ENCODE measurements at places on chromosomes 11 and 22. TPM values are rescaled to one million over a fixed set of nuclear protein-coding genes. Genes with fewer than 3 reads are reported as not detected.

ADAMTS8 gene
- 0.27 TPM for total RNA-seq

LMO1 gene
- not detected for total RNA-seq

TEX12 gene
- total RNA-seq: not detected

ZP1 gene
- total RNA-seq: not detected

FGF4 gene
- total RNA-seq: not detected

SYT7 gene
- 26.2 TPM for total RNA-seq

BTG4 gene
- not detected for total RNA-seq

NCF4 gene
- 16.8 TPM for total RNA-seq

ZBTB3 gene
- total RNA-seq: 20.9 TPM

SCARF2 gene
- 7.5 TPM for total RNA-seq

- no peak overlapping the region for H3K27ac ChIP-seq
- no peaks in the 10 kb centered on the region for H3K27me3 ChIP-seq
- no peak overlapping the region for H3K4me3 ChIP-seq
- H3K4me1 ChIP-seq: no peaks in the 10 kb centered on the region
- no peaks in the 10 kb centered on the region for H3K36me3 ChIP-seq
These were observed 295.4 kb downstream of the CADM1 start for GRCh38 chr11:115208808-115209259.

DNA sequence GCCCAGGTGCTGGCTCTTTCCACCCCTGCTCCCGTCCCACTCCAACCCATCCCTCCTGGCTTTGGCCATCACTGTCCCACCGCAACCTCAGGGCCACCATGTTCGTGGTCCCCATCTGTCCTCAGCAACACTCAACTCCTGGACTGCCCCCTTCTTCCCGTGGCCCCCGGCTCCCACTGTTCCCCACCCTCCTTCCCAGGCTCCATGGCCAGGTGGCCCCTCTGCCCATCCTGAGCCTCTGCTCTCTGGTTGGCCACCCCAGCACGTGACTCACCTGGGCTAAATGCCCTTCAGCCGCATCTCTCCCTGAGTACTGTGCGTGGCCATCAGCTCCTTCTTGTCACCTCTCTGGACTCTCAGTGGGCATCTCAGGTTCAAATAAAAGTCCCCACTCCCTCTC, 41.6 kb upstream of the PHF21B start:
- no peaks in the 10 kb centered on the region for H3K4me1 ChIP-seq
- no peaks in the 10 kb centered on the region for H3K36me3 ChIP-seq
- H3K27me3 ChIP-seq: peaks cover 13% of the 10 kb centered on the region
- no peak for DNase-seq

- DNase-seq: no peak
- H3K27ac ChIP-seq: no peak overlapping the region
- no peak overlapping the region for H3K4me3 ChIP-seq
- H3K36me3 ChIP-seq: no peaks in the 10 kb centered on the region
- no peaks in the 10 kb centered on the region for H3K4me1 ChIP-seq
These were observed 17.1 kb downstream of the APOL4 start for GRCh38 chr22:36184433-36185025.

DNA sequence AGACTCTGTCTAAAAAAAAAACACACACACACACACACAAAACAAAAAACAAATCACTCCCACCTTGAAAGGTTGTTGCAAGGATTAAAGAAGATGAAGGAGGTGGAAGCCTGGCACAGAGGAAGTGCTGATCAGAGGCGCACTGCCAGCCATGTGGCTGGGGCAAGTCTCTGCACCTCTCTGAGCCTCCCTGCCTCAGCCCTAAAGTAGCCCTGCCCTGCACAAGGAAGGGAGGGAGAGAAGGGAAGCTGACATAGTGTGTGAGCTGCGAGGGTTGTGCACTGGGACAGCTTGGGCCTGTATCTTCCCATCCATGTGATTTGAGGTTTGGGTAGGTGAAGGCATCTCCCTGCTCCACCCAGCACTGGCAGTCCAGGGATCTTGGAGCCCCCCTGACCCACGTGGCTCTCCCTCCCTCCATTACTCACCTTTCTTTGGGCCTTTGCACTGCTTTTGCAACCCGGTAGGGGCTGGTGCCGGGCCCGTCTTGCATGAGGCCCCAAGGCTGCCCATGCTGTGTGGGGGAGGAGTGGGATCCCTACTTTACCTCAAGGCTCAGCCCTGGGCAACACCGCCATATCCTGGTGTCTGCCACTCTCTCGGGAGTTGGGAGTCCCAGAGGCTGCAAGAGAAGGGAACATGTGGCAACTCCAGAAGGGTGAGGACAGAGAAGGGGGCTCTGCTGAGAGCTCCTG, 30.5 kb downstream of the IFT27 start:
- no peak overlapping the region for H3K4me3 ChIP-seq
- peaks cover 17% of the 10 kb centered on the region for H3K27me3 ChIP-seq
- no peaks in the 10 kb centered on the region for H3K36me3 ChIP-seq
- no peak for DNase-seq
- no peak overlapping the region for H3K27ac ChIP-seq

GRCh38 chr11:16876837-16877236, 137.4 kb downstream of the PLEKHA7 start:
- H3K4me1 ChIP-seq: peaks cover 2% of the 10 kb centered on the region
- no peak overlapping the region for H3K4me3 ChIP-seq
- H3K27ac ChIP-seq: no peak overlapping the region
- DNase-seq: no peak
- H3K36me3 ChIP-seq: no peaks in the 10 kb centered on the region

- H3K4me1 ChIP-seq: no peaks in the 10 kb centered on the region
- H3K27ac ChIP-seq: no peak overlapping the region
- peaks cover 4% of the 10 kb centered on the region for H3K36me3 ChIP-seq
- no peaks in the 10 kb centered on the region for H3K27me3 ChIP-seq
- no peak overlapping the region for H3K4me3 ChIP-seq
These were observed 42.2 kb upstream of the DNAJB7 start for GRCh38 chr22:40904101-40904500.

GRCh38 chr11:112085822-112086421, 634 bp downstream of the TIMM8B start:
- H3K4me1 ChIP-seq: peaks cover 23% of the 10 kb centered on the region
- H3K27me3 ChIP-seq: no peaks in the 10 kb centered on the region
- peak overlapping the region; percentile 84 for H3K27ac ChIP-seq
- H3K4me3 ChIP-seq: peak overlapping the region; percentile 65
- H3K36me3 ChIP-seq: no peaks in the 10 kb centered on the region

- no peaks in the 10 kb centered on the region for H3K36me3 ChIP-seq
- no peak overlapping the region for H3K4me3 ChIP-seq
- H3K27me3 ChIP-seq: no peaks in the 10 kb centered on the region
- peak overlapping the region; percentile 95 for H3K27ac ChIP-seq
- peaks cover 70% of the 10 kb centered on the region for H3K4me1 ChIP-seq
These were observed 50.9 kb downstream of the TRIOBP start for GRCh38 chr22:37747715-37748100.

- no peaks in the 10 kb centered on the region for H3K27me3 ChIP-seq
- no peak for DNase-seq
- no peaks in the 10 kb centered on the region for H3K4me1 ChIP-seq
- H3K27ac ChIP-seq: no peak overlapping the region
- no peaks in the 10 kb centered on the region for H3K36me3 ChIP-seq
These were observed 38.7 kb downstream of the APIP start for GRCh38 chr11:34877375-34877975.

DNA sequence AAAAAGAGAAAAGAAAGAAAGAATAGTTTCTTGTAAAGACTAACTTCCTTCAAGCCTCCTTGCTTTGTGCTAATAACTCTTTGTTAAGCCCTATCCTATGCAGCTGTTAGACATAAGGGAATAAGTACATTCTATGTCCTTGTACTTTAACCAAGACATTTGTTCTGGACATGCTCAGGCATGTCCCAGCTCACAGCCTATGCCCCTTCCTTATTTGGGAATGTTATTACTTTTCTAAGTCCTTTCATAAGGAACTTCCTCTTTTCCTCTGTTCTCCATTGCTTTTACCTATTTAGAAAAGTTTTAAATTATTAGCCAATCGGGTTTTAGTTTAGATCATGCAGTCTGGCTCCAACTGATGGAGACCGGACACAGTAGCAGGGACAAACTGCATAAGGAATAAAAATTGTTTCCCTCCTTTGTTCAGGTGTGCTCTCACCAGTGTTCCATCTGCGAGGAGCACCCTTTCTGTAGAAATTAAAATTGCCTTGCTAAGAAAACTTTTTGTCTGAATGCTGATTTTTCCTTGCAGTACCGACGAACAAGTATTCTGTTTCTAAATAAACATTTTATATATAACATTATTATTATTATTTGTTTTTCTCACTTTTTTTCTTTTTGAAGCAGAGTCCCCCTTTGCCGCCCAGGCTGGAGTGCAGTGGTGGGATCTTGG, 21.6 kb upstream of the SPINDOC start:
- no peaks in the 10 kb centered on the region for H3K4me1 ChIP-seq
- H3K36me3 ChIP-seq: no peaks in the 10 kb centered on the region
- H3K4me3 ChIP-seq: no peak overlapping the region
- no peak overlapping the region for H3K27ac ChIP-seq
- no peaks in the 10 kb centered on the region for H3K27me3 ChIP-seq

- H3K4me3 ChIP-seq: no peak overlapping the region
- H3K27ac ChIP-seq: no peak overlapping the region
- no peak for DNase-seq
- H3K36me3 ChIP-seq: no peaks in the 10 kb centered on the region
These were observed 29.9 kb downstream of the MPPED1 start for GRCh38 chr22:43441751-43442150.

DNA sequence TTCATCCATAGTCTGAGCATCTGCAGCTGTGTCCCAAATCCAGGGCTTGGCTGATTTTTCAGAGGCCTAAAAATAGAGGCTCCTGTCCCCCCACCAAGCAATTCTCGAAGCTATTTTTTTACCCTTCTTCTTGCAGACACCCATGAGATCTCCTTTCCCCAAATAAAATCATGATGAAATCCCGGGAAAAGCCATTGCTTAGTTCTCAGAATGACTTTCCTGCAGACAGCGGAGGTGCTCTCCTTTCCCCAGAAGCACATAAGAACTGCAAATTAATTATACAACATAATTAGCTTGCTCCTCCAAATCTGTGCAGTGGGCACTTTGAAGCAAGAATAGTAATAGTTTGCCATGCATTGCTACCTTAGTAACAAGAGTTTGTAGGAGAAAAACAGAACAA, 83.6 kb upstream of the ASPHD2 start:
- no peak for DNase-seq
- H3K4me3 ChIP-seq: no peak overlapping the region
- H3K36me3 ChIP-seq: no peaks in the 10 kb centered on the region
- H3K27ac ChIP-seq: no peak overlapping the region

DNA sequence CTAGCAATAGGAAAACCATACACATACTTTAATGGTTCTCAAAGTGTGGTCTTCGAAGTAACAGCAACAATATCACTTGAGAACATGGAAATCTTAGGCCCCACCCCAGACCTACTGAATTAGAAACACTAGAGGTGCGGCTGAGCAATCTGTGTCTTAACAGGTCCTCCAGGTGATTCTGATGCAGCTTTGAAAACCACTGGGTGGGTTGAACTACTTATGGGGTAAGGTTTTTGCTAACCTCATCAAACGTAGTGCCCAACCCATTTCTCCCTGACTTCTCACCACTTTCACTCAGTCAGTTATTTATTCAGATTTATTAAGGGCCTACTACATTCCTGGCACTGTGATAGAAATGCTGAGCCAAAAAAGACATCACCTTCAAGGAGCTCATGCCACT, 3.7 kb downstream of the MPZL2 start:
- H3K4me1 ChIP-seq: peaks cover 15% of the 10 kb centered on the region
- H3K27me3 ChIP-seq: peaks cover 20% of the 10 kb centered on the region
- no peak for DNase-seq
- H3K36me3 ChIP-seq: no peaks in the 10 kb centered on the region
- H3K4me3 ChIP-seq: no peak overlapping the region

- H3K4me3 ChIP-seq: no peak overlapping the region
- DNase-seq: no peak
- H3K4me1 ChIP-seq: no peaks in the 10 kb centered on the region
- no peaks in the 10 kb centered on the region for H3K36me3 ChIP-seq
- peak overlapping the region; percentile 46 for H3K27ac ChIP-seq
These were observed 22.9 kb upstream of the CTR9 start for GRCh38 chr11:10728154-10728553.

DNA sequence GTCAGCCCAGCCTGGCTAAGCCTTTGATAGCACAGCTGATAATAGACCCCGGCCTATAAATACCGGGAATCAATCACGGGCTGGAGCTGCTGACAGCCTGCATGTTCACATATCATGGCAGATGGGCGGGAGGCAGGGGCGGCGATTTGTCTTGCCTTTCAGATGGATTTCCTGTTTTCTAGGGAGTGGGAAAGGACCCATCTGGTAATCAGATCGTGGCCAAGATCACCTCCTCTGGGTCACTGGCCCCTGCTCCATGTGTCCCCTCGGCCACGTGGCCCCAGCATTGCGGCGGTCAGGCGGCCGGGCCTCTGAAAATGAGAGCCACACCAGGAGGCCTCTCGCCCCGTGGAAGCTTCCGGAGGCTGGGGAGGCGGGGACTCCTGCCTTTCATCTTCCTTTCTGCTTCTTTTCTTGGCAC, 36.6 kb downstream of the SMIM38 start:
- H3K4me3 ChIP-seq: no peak overlapping the region
- H3K4me1 ChIP-seq: no peaks in the 10 kb centered on the region
- no peak for DNase-seq
- no peaks in the 10 kb centered on the region for H3K36me3 ChIP-seq
- H3K27ac ChIP-seq: no peak overlapping the region

GRCh38 chr11:119350302-119350701, 3.8 kb upstream of the MFRP start:
- H3K27ac ChIP-seq: no peak overlapping the region
- H3K36me3 ChIP-seq: no peaks in the 10 kb centered on the region
- no peaks in the 10 kb centered on the region for H3K4me1 ChIP-seq
- no peak for DNase-seq
- H3K27me3 ChIP-seq: peaks cover 2% of the 10 kb centered on the region

DNA sequence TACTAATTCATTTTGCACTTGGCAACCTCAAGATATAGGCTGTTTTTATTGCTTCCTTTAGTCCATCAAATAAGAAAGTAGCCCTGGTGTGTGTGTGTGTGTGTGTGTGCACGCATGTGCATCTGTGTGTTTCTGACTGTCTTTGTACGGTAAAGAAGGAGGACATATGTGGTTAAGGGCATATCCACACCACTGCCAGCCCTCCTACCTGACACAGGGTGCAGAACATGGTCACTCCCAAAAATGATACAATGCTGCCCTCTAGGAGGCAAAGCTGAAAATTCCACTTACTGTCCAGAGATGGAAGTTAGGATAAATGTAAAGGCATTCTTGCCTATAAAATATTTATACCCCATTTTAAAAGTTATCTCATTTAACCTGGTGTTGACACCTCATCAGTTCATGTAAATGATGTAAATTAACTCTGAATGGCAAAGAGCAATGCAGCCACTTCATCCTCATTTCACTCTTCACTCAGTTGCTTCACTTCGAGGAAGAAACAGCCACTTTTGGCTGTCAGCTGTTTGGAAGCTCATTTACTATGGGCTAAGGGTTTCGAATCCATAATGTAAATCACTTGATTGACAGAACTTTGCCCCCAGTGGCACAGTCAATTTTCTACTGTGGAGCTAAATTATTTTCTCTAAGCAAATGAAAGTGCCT, 83.1 kb upstream of the MTNR1B start:
- no peaks in the 10 kb centered on the region for H3K36me3 ChIP-seq
- no peaks in the 10 kb centered on the region for H3K27me3 ChIP-seq
- peak; percentile 37 for DNase-seq

GRCh38 chr11:20310137-20310536, 53.4 kb upstream of the HTATIP2 start:
- no peak overlapping the region for H3K27ac ChIP-seq
- no peaks in the 10 kb centered on the region for H3K4me1 ChIP-seq
- no peaks in the 10 kb centered on the region for H3K27me3 ChIP-seq
- H3K36me3 ChIP-seq: no peaks in the 10 kb centered on the region
- no peak overlapping the region for H3K4me3 ChIP-seq
